ENCODE measurements at places on chromosomes 3 and 15.
A peak's percentile ranks its signal among the peaks of the same experiment; 100 is the strongest.

DNA sequence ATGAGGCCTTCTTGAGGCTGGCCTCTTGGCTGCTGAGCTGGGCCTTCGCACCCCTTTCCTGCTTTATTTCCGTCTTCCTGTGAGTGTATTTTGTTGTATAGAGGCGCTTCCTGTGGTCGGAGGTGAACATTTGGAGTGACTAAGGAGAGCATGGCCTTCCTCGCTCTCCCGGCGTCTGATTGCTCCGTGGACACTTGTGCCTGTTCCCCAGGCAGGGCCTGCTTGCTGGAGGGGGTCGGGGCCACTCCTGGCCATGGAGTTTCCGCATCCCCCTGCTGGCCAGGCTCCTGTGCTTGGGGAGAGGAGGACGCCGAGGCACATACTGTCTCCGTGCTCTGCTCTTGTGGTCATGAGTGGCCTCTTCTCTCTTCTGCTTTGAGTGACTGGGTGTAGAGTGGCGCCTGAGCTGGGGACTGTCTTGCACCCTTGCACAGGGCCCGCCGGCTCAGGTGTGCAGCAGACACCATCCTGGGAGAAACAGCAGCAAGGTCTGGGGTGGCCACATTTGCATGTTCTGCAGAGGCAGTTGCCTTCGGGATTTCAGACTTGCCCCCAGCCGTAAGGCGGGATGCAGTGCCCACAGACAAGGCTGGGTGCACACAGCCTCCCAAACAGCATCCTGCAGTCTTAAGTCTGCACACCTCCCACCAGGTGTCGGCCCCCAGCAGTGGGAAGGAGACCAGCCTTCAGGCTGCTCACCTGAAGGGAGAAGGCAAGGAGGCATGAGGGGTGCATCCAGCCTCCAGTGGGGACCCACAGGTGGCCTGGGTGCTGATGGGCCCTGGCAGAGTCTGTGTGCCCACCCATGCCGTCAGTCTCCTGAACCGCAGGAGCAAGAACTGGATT, 16.4 kb downstream of the KLF13 start:
- H3K27me3 ChIP-seq: no peaks in the 10 kb centered on the region
- DNase-seq: no peak
- peak overlapping the region; percentile 100 for H3K27ac ChIP-seq

DNA sequence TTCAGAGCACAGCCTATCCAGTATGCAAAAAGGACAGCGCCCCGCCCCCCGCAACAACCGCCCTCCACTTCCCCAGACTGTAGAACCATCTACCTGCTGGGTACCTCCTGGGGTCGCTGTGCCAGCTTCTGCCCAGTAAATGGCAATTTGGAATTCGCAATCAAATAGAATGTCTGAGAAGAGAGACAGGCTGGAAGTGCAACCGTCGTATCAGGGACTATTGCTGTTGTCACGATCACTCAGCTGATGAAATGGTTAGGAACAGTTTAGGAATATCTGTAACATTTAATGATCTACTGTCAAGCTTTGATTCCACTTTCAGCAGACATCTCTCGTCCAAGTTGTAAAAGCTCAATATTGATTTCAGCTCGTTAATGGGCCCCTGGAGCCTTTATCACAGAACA, 13.3 kb upstream of the PARL start:
- DNase-seq: no peak
- no peaks in the 10 kb centered on the region for H3K36me3 ChIP-seq
- no peak overlapping the region for H3K27ac ChIP-seq
- H3K4me1 ChIP-seq: peaks cover 2% of the 10 kb centered on the region

DNA sequence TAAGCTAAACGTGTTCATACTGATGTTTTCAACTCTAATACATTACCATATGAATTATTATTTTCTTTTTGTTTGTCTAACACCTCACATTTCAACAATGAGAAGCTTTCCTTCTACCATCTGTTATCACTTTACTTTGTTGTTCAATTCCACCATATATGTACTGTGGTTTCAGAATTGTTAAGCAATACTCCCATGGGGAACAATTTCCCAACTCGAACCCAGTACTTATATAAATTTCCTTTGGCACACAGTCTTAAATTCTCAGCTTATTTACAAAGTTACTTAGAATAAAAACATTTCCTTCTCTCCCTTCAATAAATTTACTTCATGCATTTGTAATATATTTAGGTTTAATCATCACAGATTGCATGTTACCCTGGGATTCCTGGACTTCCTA, 1764.4 kb downstream of the OTOL1 start:
- H3K27ac ChIP-seq: no peak overlapping the region
- H3K36me3 ChIP-seq: no peaks in the 10 kb centered on the region
- DNase-seq: no peak
- H3K4me3 ChIP-seq: no peak overlapping the region
- H3K4me1 ChIP-seq: no peaks in the 10 kb centered on the region
- no peaks in the 10 kb centered on the region for H3K27me3 ChIP-seq

- H3K4me1 ChIP-seq: no peaks in the 10 kb centered on the region
- DNase-seq: no peak
- H3K27me3 ChIP-seq: no peaks in the 10 kb centered on the region
- no peak overlapping the region for H3K4me3 ChIP-seq
These were observed 159.7 kb upstream of the POU1F1 start for GRCh38 chr3:87435926-87436620.
